ENCODE measurements at places on chromosomes 2 and 18.

DNA sequence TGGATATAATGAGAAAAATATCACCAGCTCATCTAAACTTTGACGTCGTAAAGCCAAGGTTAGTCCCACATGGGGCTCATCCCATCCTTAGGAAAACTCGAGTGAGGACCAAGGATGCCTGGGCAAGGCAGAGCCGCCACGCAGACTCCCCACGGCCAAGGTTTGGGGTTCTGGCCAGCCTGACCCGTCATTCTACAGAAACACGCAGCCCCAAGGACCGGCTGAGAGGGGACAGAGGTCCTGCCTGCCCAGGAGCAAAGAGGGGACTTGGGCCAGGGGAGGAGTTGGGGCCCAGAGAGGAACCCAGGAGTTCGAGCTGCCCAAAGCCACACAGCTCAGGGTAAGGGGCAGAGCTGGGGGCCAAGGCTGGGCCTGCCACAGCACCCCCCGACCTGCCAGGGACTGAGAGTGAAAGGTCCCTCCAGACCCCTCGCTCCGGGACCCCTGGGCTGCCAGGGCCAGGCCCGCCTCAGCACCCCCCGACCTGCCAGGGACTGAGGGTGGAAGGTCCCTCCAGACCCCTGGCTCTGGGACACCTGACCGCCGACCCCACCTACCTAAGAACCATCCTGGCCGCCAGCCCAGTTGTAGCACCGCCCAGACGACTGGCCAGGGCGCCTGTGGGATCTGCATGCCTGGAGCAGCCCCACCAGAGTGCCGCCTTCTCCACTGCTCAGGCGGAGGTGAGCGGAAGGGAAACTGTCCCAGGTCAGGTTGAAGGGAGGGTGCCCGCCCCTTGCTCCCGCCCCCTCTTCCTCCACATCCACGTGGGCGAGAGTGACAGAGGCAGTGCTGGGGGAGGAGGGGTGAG is at the start of gene PDCD1:
PDCD1 (minus strand) TSS at position 689 of the 811 bp plus-strand sequence; CDS start at position 633, 56 bp downstream.
- peaks cover 19% of the 10 kb centered on the region for H3K27me3 ChIP-seq
- peak; percentile 57 for DNase-seq
- H3K27ac ChIP-seq = peak within 1 kb of the TSS; percentile 95
- H3K36me3 ChIP-seq = no peaks in the 10 kb centered on the region
- H3K4me3 ChIP-seq = peak within 1 kb of the TSS; percentile 73
- peaks cover 28% of the 10 kb centered on the region for H3K4me1 ChIP-seq

DNA sequence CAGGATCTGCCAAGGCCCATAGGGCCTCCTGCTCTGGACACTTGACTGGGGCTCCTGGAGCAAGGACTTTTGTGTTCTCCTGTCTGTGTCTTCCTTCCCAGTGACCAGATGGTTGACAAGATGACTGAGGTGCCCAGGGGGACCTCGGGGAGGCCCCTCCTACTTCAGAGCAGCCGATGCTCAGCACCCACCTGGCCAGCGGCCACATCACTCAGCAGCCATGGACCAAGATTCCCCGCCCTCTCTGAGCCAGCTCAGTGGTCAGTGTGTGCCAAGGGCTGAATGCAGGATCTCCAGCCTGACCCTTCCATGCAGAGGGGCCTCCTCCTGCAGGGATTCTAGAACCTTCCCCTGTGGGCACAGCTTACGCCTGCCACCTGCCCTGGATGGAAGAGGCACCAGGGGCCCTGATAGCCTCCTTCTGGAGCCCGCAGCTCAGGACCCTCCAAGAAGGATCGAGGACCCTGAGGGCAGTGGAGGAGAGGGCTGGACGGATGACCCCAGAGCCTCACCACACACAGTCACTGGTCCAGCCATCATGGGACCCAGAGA is 87.4 kb upstream of the GPC1 start:
- no peak for DNase-seq
- H3K27me3 ChIP-seq = peaks cover 15% of the 10 kb centered on the region
- no peak overlapping the region for H3K27ac ChIP-seq
- H3K4me1 ChIP-seq = no peaks in the 10 kb centered on the region
- no peaks in the 10 kb centered on the region for H3K36me3 ChIP-seq

- H3K36me3 ChIP-seq = no peaks in the 10 kb centered on the region
- no peak overlapping the region for H3K27ac ChIP-seq
- H3K4me3 ChIP-seq = no peak overlapping the region
- no peaks in the 10 kb centered on the region for H3K4me1 ChIP-seq
Measured at GRCh38 chr2:237354892-237355291, 59.1 kb downstream of the COL6A3 start.

- no peak for DNase-seq
- no peak overlapping the region for H3K4me3 ChIP-seq
- no peak overlapping the region for H3K27ac ChIP-seq
- peaks cover 65% of the 10 kb centered on the region for H3K36me3 ChIP-seq
Measured at GRCh38 chr2:10579441-10579840, 110.3 kb downstream of the NOL10 start.

GRCh38 chr18:7017013-7017412 is 100.6 kb downstream of the LAMA1 start:
- no peak overlapping the region for H3K4me3 ChIP-seq
- no peaks in the 10 kb centered on the region for H3K27me3 ChIP-seq
- no peaks in the 10 kb centered on the region for H3K4me1 ChIP-seq

DNA sequence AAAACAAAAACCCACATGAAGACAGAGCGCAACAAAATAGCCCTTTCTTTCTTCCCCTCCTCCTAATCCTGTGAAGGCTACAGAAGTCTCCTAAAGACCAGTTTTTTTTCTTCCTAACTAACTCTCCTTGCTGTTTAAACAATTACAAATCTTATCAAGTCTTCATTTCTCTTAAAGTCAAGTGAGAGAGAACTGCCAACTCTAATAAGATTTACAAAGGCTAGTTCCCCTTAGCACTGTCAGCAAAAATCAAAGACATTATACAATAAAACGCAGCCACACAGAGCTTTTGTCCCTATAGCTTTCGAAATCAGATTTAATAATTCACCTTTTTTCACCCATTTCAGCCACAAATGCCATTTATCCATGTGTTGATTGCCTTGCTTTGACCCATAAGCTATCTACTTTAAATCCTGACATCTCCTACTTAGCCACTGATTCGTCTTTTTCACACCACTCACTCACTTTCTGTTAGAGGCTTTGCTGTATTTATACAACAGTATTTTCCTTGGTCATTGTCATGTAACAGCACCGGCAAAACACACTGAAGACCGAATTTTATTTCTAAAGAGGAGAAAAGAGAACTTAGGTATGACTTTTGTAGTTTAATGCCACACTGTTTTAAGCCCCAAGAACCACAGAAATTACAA is 5.9 kb downstream of the NRXN1 start:
- H3K4me1 ChIP-seq = no peaks in the 10 kb centered on the region
- H3K4me3 ChIP-seq = no peak overlapping the region

- H3K27me3 ChIP-seq = no peaks in the 10 kb centered on the region
- peak overlapping the region; percentile 35 for H3K4me3 ChIP-seq
- H3K4me1 ChIP-seq = peaks cover 8% of the 10 kb centered on the region
- peak overlapping the region; percentile 38 for H3K27ac ChIP-seq
- peaks cover 6% of the 10 kb centered on the region for H3K36me3 ChIP-seq
- DNase-seq = no peak
Measured at GRCh38 chr2:207847807-207848544, 78.3 kb upstream of the FZD5 start.

DNA sequence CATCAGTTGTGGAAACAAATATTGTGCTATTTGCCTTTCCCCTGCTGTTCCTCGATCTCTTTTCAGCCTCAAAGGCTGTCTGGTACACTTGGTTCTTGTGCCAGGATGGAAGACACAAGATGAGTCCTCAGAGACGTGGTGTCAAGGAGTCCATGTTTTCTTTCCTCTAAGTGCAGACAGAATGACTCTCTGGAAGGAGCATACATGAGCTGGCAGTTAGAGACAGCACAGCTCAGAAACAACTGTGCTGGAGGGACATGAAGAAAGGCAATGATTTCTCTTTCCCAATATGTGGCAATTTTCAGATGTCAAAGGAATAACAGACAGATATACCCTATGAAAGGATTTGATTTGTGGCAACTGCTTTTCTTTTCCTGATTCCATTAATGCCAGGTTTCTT is 162.2 kb downstream of the AFF3 start:
- peaks cover 15% of the 10 kb centered on the region for H3K4me1 ChIP-seq
- no peak for DNase-seq
- H3K36me3 ChIP-seq = peaks cover 59% of the 10 kb centered on the region
- H3K4me3 ChIP-seq = no peak overlapping the region

- peaks cover 20% of the 10 kb centered on the region for H3K36me3 ChIP-seq
- H3K27me3 ChIP-seq = no peaks in the 10 kb centered on the region
- H3K4me1 ChIP-seq = no peaks in the 10 kb centered on the region
- no peak overlapping the region for H3K27ac ChIP-seq
- no peak overlapping the region for H3K4me3 ChIP-seq
Measured at GRCh38 chr18:62061821-62062478, 124.9 kb downstream of the PIGN start.

Measured in stimulated activated naive B cell treated with anti-CD40 and anti-IgM and Interleukin-4, amounts not matched to agents 10 μg/mL and 1 μg/mL and 100 μg/mL, for 72 hours (primary cell).